ENCODE measurements at places on chromosomes 7 and 10. TPM values are rescaled to one million over a fixed set of nuclear protein-coding genes. Genes with fewer than 3 reads are reported as not detected.

DNA sequence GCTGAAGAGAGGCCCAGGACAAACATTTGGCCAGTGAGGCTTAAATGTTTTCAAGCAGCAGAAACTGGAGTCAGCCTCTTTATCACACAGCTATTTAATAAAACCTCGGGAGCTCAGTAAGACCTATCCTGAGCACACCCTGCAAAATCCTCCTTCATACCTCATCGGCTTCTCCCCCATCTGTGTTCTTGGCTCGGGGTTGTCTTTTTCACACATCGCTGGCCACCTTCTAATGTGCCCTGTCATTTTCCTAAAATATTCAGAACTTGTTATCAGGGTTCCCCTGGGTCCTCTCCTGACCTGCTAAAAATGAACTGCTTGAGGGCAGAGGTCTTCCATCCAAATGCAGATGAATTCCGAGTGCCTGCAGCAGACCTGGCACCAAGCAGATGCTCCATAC lies 310.3 kb upstream of the AKR1E2 start:
- DNase-seq = no peak

GRCh38 chr10:122532601-122533296 lies 27.8 kb upstream of the DMBT1 start:
- no peak for DNase-seq

- no peak for DNase-seq
Observed at GRCh38 chr7:78222001-78222751, 423.6 kb downstream of the PHTF2 start.

GRCh38 chr7:28708033-28708951 lies 249.8 kb downstream of the TRIL start:
- DNase-seq = peak; percentile 36

GRCh38 chr10:132655735-132656134 lies 118.1 kb downstream of the INPP5A start:
- DNase-seq = peak; percentile 22

DNA sequence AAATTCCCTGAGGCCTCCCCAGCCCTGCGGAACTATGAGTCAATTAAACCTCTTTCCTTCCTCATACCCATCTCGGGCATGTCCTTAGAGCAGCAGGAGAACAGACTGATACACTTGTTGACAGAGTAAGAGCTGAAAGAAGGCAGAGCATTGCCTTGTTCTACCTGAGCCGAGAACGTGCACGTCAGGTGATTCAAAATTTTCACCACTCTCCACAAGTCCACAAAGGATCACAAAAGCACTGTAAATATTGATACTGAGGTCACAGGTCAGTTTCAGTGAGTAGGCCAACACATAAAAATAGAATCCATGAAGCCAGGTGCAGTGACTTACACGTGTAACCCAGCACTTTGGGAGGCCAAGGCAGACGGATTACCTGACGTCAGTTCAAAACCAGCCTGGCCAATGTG lies 27.8 kb downstream of the DCLRE1C start:
- DNase-seq = no peak

DNA sequence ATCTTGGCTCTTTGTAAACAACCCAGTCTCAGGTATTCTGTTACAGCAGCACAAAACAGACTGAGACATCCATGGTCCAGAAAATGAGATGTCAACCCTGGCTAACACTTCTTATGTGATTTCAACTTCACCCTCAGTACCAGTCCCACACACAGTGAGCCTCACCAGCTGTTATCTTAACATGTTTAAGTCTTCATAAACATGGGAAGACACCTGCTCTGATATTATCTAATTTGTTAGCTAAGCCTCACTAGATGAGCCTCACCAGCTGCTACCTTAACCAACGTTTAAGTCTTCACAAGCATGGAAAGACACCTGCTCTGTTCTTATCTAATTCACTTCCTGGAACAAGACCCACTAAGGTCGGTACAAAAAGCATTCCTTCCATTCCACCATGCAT lies 130.8 kb downstream of the CALN1 start:
- no peak for DNase-seq

GRCh38 chr10:100879741-100880360 lies 32.9 kb upstream of the SLF2 start:
- DNase-seq = no peak

GRCh38 chr7:1963575-1963974 lies 269.2 kb downstream of the MAD1L1 start:
- DNase-seq = peak; percentile 35

GRCh38 chr10:89022734-89023133 lies 32.1 kb downstream of the FAS start:
- no peak for DNase-seq

GRCh38 chr7:140972876-140973829 lies 41.6 kb downstream of the MRPS33 start:
- no peak for DNase-seq

DNA sequence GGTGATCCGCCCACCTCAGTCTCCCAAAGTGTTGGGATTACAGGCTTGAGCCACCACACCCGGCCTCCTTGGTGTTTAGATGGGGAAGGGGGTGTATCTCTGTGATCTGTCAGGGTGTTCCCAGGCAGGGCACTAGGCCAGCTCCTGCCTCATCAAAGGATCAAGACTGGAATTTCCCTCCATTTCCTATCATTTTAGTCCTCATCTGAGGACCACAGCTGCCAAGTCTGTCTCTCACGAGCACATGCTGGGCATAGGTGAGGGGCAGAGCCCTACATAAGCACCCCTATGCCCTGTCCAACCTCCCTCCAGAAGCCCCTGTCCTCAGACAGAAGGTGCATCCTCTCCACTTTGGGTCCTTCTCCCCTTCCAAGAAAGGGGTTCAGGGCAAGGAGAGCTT lies 19.5 kb downstream of the TRIM56 start:
- no peak for DNase-seq

DNA sequence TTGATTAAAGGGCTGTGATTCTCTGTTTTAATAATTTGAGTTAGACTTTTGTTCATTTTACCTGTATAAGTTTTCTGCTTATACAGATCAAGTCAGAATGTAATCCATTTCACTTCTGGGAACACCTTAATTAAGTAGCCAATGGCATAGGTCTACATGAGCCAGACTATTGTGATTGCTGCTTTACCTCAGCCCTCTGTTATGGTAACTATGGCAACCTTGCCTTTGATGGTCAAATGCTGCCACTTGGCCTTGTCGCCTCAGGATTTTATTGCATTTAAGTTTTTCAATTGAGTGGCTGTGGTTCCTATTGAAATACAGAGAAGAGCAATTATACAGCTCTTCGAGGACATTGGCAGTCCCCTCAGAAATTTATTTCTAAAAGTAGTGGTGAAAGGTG lies 64.3 kb upstream of the TMEM106B start:
- no peak for DNase-seq

DNA sequence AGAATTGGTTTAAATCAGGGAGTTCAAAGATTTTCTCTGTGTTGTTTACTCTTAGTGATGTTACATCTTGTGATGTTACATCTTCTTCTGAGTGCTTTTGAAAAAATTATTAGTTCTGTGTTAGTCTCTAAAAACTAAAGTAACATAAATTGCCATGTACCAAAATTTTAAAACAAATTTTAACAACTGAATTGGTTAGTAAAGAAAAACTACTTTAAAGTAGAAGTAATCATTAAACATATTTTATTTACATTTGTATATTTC lies 5.2 kb upstream of the IGF2BP3 start:
- DNase-seq = no peak

DNA sequence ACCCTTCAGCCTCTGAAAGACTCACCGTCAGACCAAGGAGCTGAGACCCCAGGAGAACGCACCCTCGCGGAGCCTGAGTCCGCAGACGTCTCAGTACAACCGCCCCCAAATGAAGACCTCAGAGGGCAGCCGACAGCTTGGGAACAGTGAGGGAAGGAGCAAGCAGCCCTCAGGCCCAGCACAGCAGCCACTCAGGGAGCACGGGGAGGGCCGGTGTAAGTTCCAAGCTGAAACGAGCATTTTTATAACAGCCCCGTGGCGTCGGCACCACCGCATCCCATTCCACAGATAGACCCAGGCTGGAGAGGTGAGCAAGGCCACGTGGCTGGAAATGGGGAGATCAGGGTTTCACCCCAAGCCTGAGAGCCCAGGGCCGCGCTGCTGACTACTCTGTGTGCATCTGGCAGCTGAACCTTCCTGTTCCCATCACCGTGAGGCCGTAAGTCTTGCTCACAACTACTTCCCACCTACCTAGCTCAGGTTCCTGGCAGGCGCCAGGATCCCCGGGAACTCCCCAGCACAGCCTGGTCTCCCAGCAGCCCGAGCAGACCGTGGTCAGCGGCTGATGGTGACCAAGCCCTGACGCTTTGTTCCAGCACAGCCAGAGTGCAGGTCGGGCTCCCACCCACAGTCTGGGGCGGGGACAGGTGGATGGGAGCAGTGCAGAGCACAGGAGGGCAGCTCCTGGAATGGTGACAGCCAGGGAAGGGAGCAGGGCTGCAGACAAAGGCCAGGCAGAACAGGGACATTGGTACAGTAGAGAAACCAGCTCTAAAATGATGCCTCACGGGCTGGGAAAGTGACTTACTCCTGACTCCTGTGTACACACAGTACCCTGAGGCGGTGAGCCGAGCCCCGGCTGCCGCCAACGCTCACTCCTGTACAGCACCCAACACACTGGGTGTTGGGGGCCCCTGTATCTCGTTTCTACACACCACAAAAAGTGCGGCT lies 6.1 kb upstream of the NOM1 start:
- no peak for DNase-seq

DNA sequence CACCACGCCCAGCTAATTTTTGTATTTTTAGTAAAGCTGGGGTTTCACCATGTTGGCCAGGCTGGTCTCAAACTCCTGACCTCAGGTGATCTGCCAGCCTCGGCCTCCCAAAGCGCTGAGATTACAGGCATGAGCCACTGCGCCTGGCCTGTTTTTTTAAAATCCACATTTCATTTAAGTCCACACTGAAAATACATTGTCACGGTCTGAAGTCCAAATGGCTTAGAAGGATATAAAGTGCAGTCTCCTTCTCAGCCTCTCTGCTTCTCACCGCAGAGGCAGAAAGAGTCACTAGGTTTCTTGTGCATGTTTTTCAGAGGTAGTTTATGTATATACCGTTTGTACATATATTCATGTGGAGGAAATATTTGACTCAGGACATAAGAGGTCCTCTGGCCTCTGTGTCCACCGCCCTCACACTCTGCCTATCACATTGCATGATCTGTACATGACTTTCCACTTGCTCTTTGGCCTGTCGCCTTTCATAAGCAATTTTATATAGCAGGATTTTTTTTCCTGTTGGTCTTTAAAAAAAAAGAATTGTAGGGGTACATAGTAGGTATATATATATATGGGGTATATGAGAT lies 42.9 kb downstream of the BLNK start:
- DNase-seq = no peak

GRCh38 chr10:78305311-78305710 lies 271.6 kb downstream of the RPS24 start:
- DNase-seq = no peak

- DNase-seq = no peak
Observed at GRCh38 chr10:56567580-56567979, 206.5 kb upstream of the ZWINT start.

GRCh38 chr10:62025901-62026879 lies 124.7 kb downstream of the ARID5B start:
- DNase-seq = no peak

DNA sequence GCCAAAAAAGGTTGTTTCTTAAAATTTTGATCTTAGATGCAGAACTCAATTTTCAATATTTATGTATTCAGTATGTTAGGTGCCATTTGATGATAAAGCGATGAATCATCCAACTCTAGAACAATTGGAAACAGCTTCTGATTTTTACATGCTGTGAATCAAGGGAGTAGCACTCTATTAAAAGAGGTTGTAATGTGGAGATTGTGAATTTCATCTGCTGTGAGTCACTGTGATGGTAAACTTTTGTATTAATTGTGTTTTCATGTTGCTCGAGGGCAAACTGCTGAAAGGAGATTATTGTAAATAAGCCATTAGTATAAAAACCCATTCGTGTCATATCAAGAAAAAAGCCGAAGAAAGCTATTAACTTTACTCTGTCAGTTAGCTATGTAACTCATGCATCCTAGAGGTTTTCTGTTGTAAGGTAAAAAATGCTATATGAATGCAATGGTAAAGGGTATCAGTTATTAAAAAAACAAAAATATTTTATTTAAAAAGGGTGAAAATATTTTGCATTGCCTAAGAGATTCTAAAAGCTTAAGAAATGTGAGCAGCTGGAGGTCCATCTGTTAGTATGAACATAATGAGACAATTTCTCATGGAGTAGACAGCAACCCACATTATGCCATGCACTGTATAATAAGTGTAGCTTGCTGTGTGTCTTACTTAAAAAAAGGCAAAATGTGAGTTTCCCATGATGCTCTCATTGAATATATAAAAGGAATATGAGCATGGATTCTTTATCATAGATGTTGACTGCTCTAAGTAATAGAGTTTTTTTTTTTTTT lies 511.0 kb upstream of the PCDH15 start:
- no peak for DNase-seq

GRCh38 chr7:52695973-52696595 lies 339.3 kb upstream of the POM121L12 start:
- DNase-seq = no peak

- no peak for DNase-seq
Observed at GRCh38 chr7:151076863-151077704, 3.5 kb downstream of the FASTK start.

- DNase-seq = no peak
Observed at GRCh38 chr7:104772405-104773345, 241.3 kb upstream of the KMT2E start.

- no peak for DNase-seq
Observed at GRCh38 chr7:50940621-50941020, 157.9 kb upstream of the GRB10 start.

TFR2 gene
- total RNA-seq = not detected

LBX1 gene
- total RNA-seq = 12.3 TPM

GOLGA7B gene
- total RNA-seq = 1.3 TPM

EFCAB10 gene
- total RNA-seq = not detected

PSMA2 gene
- 115 TPM for total RNA-seq

PPRC1 gene
- total RNA-seq = 14.9 TPM

PON3 gene
- 0.47 TPM for total RNA-seq

Measured in psoas muscle (tissue), 8 donors.